ENCODE measurements at places on chromosomes 2 and 18. TPM values are rescaled to one million over a fixed set of nuclear protein-coding genes. Genes with fewer than 3 reads are reported as not detected.

ANKRD62 gene
- polyA plus RNA-seq = not detected

GPR35 gene
- 3.5 TPM for polyA plus RNA-seq

TCF23 gene
- polyA plus RNA-seq = not detected

TRAPPC8 gene
- polyA plus RNA-seq = 13.1 TPM

ZNF892 gene
- polyA plus RNA-seq = 0.32 TPM

PLGLB1 gene
- polyA plus RNA-seq = 16.4 TPM

ABCB11 gene
- polyA plus RNA-seq = 0.13 TPM

INO80B gene
- 133 TPM for polyA plus RNA-seq

NCK2 gene
- polyA plus RNA-seq = 13.7 TPM

Data from adrenal gland (tissue), 19 donors.